ENCODE measurements at places on chromosomes 13 and 19.

DNA sequence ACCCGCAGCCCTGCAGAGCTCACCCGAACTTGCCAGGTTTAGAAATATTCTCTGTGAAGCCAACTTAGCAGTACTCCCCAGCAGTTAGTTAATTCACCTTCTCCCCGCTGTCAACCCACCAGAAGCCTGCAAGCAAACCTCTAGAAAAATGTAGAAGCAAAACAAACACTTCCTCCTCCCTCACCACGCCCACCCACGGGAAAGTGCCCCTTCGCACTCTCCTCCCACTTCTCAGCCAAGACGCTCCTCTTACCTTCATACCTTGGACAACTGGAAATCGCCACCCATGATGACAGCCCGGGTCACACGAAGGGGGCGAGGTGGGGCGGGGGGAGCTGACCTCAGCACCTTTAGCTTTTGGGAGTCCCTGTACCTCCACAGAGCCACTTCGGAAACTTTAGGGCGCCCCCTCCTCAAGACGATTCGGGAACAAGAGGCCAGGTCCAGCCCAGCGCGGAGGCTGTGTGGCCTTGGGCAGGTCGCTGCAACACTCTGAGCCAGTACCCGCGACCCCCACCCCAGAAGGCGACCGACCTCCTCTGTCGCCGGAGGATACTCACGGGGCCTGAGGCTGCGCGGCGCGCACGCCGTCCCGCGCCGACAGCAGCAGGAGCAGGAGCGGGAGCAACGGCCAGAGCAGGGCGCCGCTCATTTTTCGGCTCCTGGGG, 485 bp downstream of the CPAMD8 start:
- DNase-seq: peak; percentile 38

DNA sequence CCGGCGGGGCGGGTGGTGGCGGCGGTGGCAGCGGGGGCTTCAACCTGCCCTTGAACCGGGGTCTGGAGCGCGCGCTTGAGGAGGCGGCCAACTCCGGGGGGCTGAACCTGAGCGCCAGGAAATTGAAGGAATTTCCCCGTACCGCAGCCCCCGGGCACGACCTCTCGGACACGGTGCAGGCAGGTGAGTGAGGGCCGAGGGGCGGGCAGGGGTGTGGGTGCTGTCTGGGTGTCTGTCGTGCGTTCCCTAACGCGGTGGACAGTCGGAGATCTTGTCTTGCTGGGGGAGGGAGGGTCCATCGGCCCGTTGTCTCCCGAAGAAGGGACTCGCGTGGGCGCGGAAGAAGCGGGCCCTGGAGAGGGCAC, 533 bp downstream of the LRCH1 start:
- DNase-seq: peak; percentile 18

GRCh38 chr13:43728421-43728820, 58.4 kb downstream of the ENOX1 start:
- DNase-seq: no peak

DNA sequence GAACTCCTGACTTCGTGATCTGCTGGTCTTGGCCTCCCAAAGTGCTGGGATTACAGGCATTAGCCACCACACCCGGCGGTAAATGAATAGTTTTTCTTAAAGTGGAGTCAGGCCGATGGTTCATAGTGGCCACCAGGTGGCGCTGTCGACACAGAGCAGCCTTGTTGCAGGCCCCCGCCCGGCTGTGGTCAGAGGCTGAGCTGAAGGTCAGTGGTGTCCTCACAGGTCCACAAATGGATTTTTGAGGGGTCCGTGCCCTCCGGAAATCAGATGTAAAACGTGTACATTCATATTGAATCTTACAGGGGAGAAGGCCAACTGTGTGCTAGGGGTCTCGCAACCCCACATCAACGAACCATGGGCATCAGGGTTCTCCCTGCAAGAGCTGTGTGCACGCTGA, 13.4 kb upstream of the WDR18 start:
- no peak for DNase-seq

DNA sequence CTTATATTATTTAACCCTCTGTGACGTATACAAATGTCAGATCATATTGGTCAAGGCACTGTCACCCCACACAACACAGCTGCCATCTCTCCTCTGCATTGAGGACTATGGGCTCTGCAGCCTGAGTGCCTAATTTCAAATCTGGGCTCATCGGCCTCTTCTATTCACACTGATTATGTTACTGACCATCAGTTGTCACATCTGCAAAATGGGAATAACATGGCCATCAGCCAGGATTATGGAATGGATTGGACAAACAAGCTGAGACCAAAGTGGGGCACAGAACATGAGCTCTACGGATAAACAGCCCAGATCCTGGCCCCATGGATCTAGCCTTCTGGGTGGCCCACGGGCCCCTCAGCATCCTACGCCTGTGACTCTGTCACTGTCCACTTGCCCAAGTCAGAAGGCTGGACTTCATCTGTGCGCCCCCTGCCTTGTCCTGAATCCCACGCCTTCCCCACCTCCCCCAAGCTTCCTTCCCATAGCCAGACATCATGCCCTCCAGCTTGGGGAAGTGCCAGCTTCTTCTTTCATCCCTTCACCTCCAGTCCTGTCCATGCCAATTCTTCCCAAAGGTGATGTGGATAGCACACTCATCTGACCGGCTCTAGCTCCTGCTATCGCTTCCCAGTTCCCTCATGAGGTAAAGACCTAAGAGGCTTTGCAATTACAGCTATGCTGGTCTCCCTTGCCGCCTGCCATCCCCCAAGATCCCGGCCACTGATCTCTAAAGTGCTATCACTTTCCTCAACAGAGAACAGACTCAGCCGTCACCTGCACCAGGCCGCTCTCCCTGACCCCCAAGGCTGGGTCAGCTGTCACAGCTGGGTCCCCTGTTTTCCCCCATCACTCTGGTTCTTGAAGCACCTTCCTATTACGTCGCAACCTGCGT, 872 bp downstream of the FARSA start:
- DNase-seq: no peak

GRCh38 chr19:18478545-18479311, 40.8 kb upstream of the ISYNA1 start:
- DNase-seq: peak; percentile 97

GRCh38 chr13:113861433-113862030, 2.3 kb downstream of the GAS6 start:
- no peak for DNase-seq

GRCh38 chr13:26529441-26529840, 28.0 kb upstream of the WASF3 start:
- peak; percentile 14 for DNase-seq

- no peak for DNase-seq
These were observed 299.1 kb upstream of the OBI1 start for GRCh38 chr13:78958006-78958405.

GRCh38 chr19:17398902-17399527, 5.0 kb upstream of the CCDC194 start:
- DNase-seq: no peak

GRCh38 chr13:68806125-68806524, 1301.5 kb upstream of the ATXN8OS start:
- no peak for DNase-seq

Data from HL-60 (cell line).